ENCODE measurements at places on chromosomes 5 and 9. TPM values are rescaled to one million over a fixed set of nuclear protein-coding genes. Genes with fewer than 3 reads are reported as not detected.

GRCh38 chr5:155094455-155094854 lies 80.9 kb downstream of the KIF4B start:
- DNase-seq, result no peak
- no peaks in the 10 kb centered on the region for H3K4me1 ChIP-seq
- H3K27ac ChIP-seq, result no peak overlapping the region
- H3K36me3 ChIP-seq, result no peaks in the 10 kb centered on the region
- H3K4me3 ChIP-seq, result no peak overlapping the region

NIM1K gene
- total RNA-seq, result 7.7 TPM

- H3K27ac ChIP-seq, result no peak overlapping the region
- no peaks in the 10 kb centered on the region for H3K27me3 ChIP-seq
- no peaks in the 10 kb centered on the region for H3K4me1 ChIP-seq
- no peak overlapping the region for H3K4me3 ChIP-seq
Measured at GRCh38 chr5:173745123-173745522, 128.7 kb upstream of the BOD1 start.

- no peaks in the 10 kb centered on the region for H3K27me3 ChIP-seq
- H3K36me3 ChIP-seq, result no peaks in the 10 kb centered on the region
- peak; percentile 53 for DNase-seq
- no peaks in the 10 kb centered on the region for H3K4me1 ChIP-seq
- no peak overlapping the region for H3K4me3 ChIP-seq
Measured at GRCh38 chr9:90142580-90142979, 500.0 kb downstream of the DIRAS2 start.

DNA sequence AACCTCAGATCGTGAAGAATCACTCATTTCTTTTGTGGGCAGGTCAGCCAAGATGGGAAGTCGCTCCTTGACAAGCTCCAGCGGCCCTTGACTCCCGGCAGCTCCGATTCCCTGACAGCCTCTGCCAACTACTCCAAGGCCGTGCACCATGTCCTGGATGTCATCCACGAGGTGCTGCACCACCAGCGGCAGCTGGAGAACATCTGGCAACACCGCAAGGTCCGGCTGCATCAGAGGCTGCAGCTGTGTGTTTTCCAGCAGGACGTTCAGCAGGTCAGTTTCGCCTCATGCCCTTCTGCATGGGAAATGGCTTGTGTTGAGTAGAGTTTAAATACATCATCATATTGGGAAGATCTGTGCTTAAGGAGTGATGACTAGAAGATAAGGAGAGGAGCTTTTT lies 173.3 kb downstream of the TRIO start:
- H3K4me1 ChIP-seq, result peaks cover 10% of the 10 kb centered on the region
- H3K27me3 ChIP-seq, result no peaks in the 10 kb centered on the region
- H3K27ac ChIP-seq, result peak overlapping the region; percentile 49

DNA sequence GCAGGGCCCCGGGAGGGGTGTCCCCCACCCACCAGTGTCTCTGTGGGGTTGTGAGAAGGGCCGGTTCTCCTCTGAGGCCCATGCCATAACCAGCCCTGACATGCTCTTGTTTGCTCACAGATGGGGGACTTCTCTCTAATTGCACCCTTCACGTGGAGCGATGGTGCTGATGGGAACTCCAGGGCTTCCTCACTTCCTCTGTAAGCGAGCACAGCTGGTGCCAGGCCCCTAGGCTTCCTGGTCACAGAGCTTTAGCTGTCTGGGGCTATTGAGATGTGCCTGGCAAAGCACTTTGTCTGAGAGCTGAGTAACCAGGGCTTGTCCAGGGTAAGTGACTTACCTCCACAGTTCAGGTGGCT lies 36.4 kb downstream of the PHF2 start:
- H3K4me1 ChIP-seq, result no peaks in the 10 kb centered on the region
- no peaks in the 10 kb centered on the region for H3K36me3 ChIP-seq
- no peak overlapping the region for H3K4me3 ChIP-seq
- no peaks in the 10 kb centered on the region for H3K27me3 ChIP-seq
- no peak overlapping the region for H3K27ac ChIP-seq
- no peak for DNase-seq

Data from fibroblast of lung (primary cell).